ENCODE measurements at places on chromosomes 1 and 21.

DNA sequence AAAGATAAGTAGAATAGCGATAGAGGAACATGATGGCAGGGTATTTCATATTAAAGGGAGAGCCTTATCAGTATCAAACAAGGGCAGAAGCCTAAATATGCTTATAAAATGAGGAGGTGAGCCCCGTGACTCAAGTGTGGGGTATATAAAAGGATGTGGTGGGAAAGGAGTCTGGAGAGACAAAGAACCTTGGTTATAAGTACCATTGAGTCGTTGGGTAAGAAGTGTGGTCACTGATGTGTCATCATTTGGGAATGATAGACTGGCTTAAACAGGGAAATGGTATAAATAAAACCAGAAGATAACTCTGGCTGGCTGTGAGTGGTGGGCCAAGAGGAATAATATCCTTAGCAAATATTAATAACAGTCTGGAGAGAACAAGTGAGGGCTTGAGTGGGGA lies 10.9 kb upstream of the CD5L start:
- DNase-seq, result no peak

DNA sequence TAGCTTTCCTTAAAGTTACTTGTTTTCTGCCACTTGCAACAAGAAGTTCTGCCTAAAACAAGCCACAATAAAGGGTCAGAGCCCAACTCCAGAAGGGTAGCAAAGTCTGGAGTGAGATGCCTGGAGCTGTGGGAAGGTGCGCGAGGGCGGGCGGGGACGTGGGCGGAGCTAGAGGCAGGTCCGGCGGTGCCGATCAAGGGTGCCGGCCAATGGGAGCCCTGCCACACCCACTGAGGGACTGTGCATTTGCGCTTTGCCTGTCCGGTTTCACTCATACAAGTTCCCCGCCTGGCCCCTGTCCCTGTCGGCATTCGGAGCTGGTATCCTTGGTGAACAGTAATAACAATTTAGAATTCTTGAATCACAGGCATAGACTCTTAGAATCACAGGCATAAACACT lies 732.4 kb downstream of the MATN1 start:
- DNase-seq, result no peak

- no peak for DNase-seq
Measured at GRCh38 chr1:53678938-53679825, 59.8 kb downstream of the GLIS1 start.

GRCh38 chr21:41610042-41610839 lies 102.3 kb upstream of the TMPRSS2 start:
- DNase-seq, result peak; percentile 7

DNA sequence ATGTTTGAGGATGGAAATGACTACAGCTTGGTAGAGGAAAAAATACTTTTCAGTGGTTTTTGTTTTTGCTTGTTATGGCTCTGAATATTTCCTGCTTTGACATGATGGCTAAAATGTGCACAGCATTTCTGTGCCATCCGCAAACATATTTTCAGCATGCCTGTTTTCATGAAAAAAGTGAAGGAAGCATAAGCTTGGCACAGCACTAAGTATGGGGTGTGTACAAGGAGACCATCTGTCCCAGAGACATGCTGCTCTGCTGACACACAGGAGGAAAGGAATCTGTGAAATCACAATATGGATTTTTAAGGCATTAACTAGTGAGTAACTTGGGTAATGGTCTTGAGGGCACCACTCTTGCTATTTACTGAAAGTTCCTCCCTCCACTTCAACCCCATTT lies 595.5 kb downstream of the RWDD3 start:
- DNase-seq, result no peak

DNA sequence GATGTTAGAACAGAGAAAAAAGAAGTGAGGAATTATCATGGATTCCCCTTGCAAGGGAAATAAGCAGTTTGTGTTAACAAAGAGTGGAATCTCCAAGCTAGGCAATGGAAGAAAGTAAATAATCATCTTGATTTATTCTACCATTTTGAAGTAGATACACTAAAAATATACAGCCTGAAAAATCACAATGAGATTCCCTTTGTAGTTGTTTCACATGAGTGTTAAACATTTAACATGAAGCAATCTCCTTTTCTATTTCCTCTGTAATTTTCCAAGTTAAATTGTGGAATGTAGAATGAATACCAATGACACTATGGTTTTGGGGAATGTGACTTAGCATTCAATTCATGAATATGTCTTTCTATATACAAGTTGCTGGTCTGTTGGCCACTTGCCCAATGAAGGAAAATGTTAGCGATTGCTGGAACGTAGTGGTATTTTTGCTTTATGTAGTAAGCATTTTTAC lies 5.7 kb downstream of the TGFB2 start:
- DNase-seq, result no peak

DNA sequence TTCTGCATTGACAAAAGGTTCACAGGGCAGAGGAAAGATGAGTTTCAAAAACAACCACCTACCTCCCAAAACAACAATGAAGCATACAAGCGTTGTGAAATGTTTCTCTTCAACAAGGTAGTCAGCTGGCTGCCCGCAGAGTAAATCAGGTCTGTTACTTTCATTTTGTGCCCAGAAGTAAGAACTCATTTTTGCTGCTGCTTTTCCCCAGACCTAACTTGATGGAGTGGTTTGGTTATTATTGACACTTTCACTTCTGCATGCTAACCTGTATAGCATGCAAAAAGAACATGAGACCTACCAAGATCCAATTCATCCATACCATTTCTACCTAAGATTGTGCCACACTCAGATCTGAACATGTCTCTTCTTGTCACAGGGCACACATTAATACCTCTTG lies 1.3 kb downstream of the SLC9C2 start:
- DNase-seq, result no peak

DNA sequence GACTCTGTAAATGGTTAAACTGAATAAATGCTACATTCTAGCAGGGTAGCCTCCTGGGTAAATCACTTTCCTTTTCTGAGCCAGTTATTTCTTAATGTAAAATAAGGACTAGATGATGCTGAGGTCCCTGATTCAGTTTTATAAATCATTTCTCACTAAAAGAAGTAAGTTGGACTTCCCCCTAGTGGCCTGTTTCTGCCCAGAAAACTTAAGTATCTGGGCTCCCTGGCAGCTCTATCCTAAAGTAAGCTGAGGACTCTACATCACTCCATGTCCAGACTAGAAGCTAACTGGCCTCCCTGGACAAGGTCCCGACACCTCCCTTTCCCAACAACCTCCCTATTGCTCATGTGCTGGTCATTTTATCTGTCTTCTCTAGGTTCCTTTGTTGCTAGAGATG lies 3.0 kb downstream of the GPN2 start:
- no peak for DNase-seq

- no peak for DNase-seq
Measured at GRCh38 chr1:218414060-218414728, 69.1 kb downstream of the TGFB2 start.

DNA sequence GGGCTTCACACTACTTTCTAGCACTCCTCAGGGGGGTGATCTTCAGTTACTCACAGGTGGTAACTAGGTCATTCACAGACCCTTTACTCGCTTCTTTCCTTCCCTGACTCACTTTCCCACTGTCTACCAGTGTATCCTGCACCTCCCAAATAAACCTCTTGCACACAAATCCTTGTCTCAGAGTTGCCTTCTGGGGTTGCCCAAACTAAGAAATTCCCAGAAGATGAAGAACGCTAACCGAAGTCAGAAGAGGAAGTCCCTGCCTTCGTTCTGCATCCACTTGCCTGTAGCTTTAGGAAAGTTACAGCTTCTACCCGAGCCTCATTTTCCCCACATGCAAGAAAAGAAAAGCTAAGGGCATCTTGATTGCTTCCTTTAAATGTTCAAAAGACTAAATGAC lies 11.9 kb upstream of the PADI4 start:
- DNase-seq, result no peak

DNA sequence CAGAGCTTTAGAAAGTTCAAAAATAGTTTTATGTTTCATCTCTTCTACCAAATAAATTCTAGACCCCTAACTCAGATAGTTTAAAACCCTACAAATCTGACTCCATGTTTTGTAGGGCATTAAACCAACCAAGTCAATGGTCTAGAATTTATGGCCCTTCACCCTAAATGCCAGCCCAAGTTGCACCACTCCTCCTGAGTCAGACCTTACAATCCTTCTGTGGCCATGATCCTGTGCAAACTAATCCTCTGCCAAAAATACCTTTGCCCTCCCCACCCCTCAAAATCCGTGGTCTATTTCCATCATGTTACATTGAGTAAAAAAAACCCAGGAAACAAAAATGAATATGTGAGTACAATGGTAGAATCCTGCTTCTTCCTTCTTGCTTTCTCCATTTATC lies 179.3 kb downstream of the NR5A2 start:
- DNase-seq, result no peak

DNA sequence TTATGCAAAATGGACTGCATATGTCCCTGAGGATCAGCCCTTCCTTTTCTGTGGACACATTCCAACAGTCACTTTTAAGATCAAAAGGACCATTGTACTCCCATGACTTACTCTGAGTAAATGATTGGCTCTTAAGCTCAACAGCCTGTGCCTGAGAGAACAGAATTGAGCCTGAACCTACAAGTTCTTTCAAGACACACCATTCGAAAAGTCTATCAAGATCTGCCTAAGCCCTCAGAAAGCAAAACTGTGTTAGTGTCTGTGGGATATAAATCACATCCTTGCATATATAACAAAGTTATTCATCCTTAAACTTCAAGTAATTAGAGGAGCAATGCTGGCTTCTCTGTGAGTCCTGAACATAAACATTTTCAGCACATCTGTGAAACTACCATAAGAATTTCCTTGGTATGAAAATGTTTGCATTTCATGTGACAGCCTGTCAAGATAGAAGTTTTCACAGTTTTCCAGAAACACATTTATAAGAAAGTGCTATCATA lies 41.6 kb downstream of the PCNX2 start:
- DNase-seq, result no peak

GRCh38 chr1:67723620-67724019 lies 38.6 kb downstream of the GADD45A start:
- no peak for DNase-seq

DNA sequence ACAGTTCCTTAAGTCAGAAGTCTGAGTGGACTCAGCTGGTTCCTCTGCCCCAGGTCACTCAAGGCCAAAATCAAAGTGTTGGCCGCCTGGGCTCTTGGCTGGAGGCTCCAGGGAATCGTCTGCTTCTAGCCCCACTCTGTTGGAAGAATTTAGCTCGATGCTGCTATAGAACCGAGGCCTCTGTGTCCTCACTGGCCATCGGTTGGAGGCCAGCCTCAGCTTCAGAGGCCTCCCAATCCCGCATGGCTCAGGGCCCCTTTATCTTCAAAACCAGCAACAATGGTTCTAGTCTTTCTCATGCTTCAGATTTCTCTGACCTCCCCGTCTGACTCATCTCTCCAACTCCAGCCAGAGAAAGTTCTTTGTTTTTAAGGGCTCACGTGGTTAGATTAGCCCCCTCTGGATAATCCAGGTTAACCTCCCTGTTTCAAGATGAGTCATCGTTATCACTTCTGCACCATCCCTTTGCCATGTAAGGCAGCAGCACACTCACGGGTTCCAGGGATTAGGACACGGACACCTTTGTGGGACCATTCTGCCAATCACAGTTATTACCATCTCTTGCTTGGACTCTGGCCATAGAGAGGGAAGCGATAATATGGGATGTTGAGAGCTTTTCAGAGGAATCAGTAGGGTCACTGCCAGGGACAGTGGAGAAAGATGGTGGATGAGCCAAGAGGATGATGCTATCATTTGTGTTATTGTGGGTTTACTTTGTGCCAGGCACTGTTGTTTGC lies 13.6 kb downstream of the FHAD1 start:
- no peak for DNase-seq

DNA sequence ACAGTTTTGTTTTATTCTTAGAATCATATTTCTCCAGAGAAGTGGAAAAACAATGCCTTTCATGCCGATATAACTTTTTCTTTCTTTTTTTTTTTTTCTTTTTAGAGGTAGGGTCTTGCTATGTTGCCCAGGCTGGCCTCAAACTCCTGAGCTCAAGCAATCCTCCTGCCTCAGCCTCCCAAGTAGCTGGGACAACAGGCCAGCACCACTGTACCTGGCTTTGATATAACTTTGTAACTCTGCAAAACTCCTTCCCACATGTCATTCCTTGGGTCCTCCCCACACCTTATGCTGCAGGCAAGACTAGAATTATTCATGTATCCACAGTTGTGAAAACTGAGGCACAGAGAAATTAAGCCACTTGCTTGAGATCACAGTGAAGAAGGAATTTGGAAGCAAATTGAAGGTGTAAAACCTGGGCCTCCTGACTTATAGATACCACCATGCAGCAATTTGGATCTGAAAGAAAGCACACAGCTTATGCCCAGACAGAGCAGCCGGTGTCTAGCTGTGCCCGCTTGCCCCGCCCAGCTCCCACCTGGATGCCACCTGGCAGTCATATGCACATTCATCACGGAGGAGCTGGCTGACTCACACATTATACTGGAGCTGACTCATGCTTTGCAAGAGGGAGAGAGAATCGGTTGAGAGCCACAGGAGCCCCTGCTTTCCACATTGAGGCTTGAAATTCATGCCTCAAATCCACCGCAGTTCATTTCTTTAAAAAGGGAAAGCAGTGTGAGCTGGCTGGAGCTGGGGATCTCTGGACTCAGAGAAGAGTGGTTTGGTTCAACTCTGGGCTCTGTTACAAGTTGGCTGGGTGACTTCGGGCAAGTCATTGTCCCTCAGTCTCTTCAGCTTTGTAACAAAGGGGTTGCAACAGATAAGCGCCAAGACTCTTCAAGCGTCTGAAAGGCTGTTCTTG lies 8.3 kb upstream of the SLC2A1 start:
- DNase-seq, result no peak
